Chondrocyte (in vitro differentiated cells): ENCODE measurements at places on chromosomes 12 and 14. TPM values are rescaled to one million over a fixed set of nuclear protein-coding genes. Genes with fewer than 3 reads are reported as not detected.
A peak's percentile ranks its signal among the peaks of the same experiment; 100 is the strongest.

GRCh38 chr14:31487886-31488285 lies at the start of gene GPR33:
Gene GPR33 (minus strand): TSS chr14:31488039. CDS start chr14:31483965, 4,074 bp downstream.
- no peak for DNase-seq

- DNase-seq: no peak
These were observed 172.4 kb upstream of the NTF3 start for GRCh38 chr12:5259523-5259922.

- DNase-seq: no peak
These were observed 13.2 kb upstream of the GALNT9 start for GRCh38 chr12:132342251-132343227.

- DNase-seq: no peak
These were observed 7.2 kb downstream of the SLC38A4 start for GRCh38 chr12:46818642-46819041.

- DNase-seq: no peak
These were observed 256.6 kb upstream of the PPFIA2 start for GRCh38 chr12:82015623-82016347.

DNA sequence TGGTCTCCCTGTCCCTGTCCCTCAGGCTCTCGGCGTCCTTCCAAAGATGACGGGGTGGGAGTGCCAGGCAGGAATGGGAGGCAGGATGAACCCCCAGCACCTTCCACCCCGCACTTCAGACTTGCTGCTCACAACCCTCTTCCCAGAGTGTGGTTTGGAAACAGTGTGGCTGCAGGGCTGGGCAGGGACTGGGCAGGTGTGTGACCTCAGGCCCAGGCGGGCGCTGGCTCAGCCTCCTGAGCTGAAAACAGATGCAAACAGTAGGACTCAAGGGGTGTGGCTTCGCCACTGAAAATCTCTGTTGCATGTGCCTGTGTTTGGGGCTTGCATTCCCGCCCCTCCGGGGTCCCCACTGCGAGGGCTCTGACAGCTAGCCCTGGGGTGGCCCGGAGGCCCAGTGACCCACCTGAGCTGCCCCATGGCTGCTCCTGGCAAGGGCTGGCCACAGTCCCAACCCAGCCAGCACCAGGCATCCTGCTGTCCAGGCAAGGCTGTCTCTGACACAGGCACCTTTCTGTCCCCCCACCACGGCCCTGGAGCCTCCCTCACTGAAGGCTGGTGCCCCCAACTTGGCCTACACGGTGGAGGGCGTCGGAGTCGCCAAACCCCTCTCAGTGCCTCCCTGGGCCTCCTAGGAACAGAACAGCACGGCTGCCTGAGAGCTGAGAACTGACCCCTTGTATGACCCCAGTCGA lies 46.1 kb downstream of the BEGAIN start:
- DNase-seq: peak; percentile 85

GRCh38 chr12:2163177-2163941 lies 110.6 kb downstream of the CACNA1C start:
- no peak for DNase-seq

DNA sequence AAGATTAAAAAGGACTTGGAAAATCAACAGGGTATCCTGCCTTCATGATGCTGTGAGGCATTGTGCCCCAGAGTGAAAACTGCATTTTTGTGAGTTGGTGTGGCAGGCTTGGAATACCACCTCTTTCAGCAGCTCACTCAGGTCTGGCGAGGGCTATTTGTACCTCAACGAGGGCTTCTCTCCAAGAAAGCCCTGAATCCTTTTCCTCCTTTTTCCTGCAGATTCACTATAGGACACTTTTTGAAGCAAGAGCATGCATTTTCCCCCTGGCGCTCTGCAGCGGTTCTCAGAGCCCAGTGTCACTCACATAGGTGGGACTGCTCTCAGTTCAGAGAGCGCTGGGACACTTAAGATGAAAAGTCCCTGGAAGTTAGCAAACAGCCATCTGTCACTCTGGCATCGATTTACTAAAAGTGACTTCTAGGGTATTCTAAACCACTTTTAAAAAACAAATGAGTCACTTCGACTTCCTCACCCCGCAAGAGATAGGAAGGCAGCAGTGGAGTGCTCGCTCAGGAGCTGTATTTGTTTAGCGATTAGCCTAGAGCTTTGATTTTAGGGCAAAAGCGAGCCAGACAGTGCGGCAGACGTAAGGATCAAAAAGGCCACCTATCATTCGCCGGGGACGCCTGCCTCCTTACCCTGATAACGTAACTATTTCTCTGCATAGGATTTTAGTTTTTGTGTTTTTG lies 782 bp upstream of the LGR5 start:
- no peak for DNase-seq

- no peak for DNase-seq
These were observed 39.2 kb downstream of the DACT1 start for GRCh38 chr14:58677001-58677400.

- DNase-seq: peak; percentile 60
These were observed 58.6 kb downstream of the SERPINA3 start for GRCh38 chr14:94670692-94671285.

MORN3 gene
- 0.10 to 0.44 TPM (median 0.15 TPM) in 3 replicates for total RNA-seq

EMP1 gene
- 30.7 to 58.3 TPM (median 35.7 TPM) in 3 replicates for total RNA-seq

VRTN gene
- not detected in 3 replicates for total RNA-seq
